AG04450 (cell line): ENCODE measurements at places on chromosomes 11 and 22. TPM values are rescaled to one million over a fixed set of nuclear protein-coding genes. Genes with fewer than 3 reads are reported as not detected.
A peak's percentile ranks its signal among the peaks of the same experiment; 100 is the strongest.

Gene CNGA4
- polyA plus RNA-seq = 0.04 and 0.07 TPM in 2 replicates

Gene SMTNL1
- not detected in 2 replicates for polyA plus RNA-seq

Gene SERPING1
- 15.2 and 21.1 TPM in 2 replicates for polyA plus RNA-seq

Gene PRR33
- polyA plus RNA-seq = not detected in 2 replicates

Gene NCF4
- not detected in 2 replicates for polyA plus RNA-seq

Gene IL10RA
- polyA plus RNA-seq = not detected in 2 replicates

Gene TCN1
- polyA plus RNA-seq = not detected in 2 replicates

Gene DDTL
- 0.78 and 1.1 TPM in 2 replicates for polyA plus RNA-seq

Gene OTOG
- not detected in 2 replicates for polyA plus RNA-seq

Gene DGCR6
- polyA plus RNA-seq = 0.06 and 0.12 TPM in 2 replicates

Gene KDM4E
- polyA plus RNA-seq = not detected in 2 replicates

Gene TMPRSS6
- polyA plus RNA-seq = not detected in 2 replicates

Gene MED17
- polyA plus RNA-seq = 18.6 and 23.1 TPM in 2 replicates

- DNase-seq = no peak
Observed at GRCh38 chr11:69401715-69402114, 79.7 kb upstream of the LINC01488 start.

DNA sequence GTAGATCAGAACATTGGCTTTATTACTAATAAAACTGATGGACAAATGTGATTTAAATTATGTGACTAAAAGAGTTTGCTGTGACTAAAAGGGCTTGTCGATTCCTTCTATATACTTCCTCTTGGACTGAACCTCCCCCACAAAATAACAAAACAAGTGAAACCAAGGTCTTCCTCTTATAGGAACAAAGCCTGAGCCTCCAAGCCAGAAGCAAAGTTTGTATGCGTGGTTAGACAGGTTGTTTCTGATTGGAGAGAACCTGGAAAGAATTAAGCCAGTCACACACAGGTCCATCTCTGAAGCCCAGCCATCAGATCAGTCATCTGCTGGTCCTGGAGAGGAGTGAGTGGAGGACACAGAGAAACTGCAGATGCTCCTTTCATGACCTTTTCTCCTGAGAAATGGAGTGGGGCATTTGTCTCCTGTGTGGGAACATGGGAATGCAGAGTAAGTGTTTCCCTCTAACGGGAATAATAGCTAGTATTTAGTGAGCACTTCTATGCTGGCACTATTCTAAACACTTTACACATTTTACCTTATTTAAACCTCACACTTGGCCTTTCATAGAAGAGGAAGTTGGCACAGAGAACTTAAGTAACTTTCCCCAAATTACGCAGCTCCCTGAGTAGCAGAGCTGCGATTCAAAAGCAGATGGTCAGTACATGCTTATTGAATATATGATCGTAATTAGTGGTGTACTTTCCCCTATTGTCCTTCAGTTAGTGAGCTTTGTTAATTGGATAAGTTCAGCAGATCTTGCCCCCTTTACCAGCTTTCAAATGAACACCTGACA, 77.1 kb downstream of the UVRAG start:
- no peak for DNase-seq

- no peak for DNase-seq
Observed at GRCh38 chr11:72606748-72607468, 67.3 kb downstream of the PDE2A start.

DNA sequence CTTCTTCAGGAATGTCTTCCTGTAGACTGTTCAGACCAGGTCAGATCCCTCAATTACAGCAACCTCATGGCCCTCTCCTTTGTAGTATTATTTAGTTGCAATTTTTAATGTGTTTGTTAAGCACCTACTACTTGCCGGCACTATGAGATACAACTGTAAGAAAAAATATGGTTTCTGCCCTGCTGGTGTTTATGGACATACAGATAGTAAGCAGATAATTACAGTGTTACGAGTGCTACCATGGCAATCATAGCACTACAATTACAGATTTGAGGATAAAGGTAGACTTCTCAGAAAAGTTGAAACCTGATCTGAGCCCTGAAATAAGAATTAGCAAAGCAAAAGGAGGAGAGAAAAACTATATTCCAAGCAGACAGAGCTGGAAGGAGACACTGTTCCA, 2.8 kb downstream of the LRRC51 start:
- DNase-seq = no peak

GRCh38 chr11:59218893-59219292, 6.2 kb upstream of the MPEG1 start:
- no peak for DNase-seq

DNA sequence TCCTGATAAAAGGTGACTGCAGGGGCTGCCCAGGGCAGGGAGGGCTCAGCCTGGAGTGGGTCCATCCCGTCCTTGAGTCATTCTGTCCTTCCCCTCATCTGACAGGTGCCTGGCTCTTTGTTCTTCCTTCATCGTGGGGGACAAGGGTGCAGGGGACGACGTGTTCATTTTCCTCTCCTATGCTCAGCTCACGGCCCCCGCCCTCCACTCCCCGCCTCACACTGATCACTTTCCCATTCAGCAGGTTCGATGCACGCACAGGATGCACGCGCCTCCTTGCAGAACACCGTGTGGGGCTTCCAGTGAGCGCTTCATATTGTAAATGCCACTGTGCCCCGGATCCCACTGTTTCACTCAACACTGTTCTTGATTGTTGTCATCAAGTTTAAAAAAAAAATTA, 32.7 kb upstream of the SHANK2 start:
- no peak for DNase-seq

GRCh38 chr11:86715611-86716010, 43.2 kb upstream of the ME3 start:
- no peak for DNase-seq

- no peak for DNase-seq
Observed at GRCh38 chr22:49289822-49290679, 537.6 kb downstream of the BRD1 start.

DNA sequence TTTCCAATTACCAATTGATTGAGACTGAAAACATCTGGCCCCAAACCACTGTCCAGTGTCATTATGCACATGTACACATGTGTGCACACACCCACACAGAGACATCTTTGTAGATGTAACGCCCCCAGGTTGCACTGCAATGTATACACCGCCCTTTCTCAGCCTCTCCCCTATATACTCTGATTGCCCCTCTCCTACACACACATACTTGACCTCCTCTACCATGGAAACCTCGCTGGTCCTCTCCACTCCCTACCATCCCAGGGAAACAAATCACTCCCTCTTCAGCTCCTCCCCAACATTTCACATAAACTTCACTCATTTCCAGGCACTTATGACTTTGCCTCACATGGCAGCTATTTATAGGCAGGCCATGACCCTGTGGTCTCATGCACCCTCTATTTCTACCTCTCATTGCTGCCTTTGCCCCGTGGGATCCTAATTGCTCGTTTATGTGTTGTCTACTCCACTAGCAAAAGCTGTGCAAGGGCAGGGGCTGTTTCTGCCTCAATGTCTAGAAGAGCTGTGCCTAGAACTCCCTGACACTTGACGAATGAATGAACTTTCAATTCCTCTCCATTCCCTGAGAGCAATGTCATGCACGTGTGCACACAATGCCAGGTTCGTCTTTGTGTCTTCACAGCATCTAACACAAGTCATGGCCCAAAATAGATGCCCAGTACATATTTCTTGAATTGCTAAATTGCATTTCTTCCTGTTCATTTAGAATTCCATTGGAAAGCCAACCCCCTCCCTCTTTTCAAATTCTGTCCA, 10.0 kb upstream of the TMA7B start:
- DNase-seq = no peak

GRCh38 chr22:43094085-43094484, 4.9 kb upstream of the TTLL1 start:
- DNase-seq = no peak

DNA sequence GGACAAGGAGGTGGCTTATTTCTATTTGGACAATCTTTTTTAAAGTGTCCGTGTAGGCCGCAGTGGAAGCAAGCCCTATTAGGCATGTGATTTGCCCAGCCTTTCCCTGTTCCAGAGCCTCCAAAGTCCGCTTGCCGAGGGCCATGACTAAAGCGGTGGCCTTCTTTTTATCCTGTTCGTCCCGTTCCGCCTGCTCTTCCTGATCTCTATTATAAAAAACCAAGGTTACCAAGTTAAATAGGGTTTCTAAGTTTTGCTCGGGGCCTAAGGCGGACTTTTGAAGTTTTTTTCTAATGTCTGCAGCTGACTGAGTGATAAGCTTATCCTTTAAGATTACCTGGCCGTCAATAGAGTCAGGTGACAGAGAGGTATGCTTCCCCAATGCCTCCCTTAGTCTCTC, 21.6 kb upstream of the MUC15 start:
- no peak for DNase-seq

DNA sequence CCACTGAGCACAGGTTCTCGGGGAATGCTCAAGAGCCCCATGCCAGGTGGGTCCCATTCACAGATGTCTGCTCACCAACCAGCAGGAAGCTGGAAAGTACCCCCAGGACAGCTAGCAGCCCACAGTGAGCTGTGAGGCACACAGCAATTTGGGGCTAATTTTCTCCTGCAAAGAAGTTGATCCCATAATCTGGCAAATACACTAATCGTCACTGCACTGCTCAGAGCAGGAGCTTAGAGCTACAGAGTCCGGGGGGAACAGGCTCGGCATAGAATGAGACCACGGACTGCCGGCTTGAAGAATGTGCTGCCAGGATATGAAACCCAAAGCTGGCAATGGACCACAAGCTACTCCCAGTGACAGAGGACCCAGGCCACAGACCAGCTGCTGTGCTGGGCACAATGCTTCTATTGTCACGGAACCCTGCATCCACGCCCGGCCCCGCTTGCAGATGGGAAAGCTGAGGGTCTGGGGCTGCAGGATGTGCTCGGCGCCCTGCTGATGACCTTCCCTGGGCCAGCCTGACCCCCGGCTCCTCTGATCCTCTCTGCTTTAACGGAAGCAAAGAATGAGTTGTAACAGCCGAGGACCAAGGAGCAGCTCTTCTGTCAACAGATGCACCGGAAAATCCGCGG, 239.7 kb downstream of the CTTN start:
- DNase-seq = no peak

GRCh38 chr11:85052636-85053035, 574.5 kb downstream of the DLG2 start:
- DNase-seq = no peak

- no peak for DNase-seq
Observed at GRCh38 chr11:80916173-80916798, 1475.5 kb upstream of the TENM4 start.

DNA sequence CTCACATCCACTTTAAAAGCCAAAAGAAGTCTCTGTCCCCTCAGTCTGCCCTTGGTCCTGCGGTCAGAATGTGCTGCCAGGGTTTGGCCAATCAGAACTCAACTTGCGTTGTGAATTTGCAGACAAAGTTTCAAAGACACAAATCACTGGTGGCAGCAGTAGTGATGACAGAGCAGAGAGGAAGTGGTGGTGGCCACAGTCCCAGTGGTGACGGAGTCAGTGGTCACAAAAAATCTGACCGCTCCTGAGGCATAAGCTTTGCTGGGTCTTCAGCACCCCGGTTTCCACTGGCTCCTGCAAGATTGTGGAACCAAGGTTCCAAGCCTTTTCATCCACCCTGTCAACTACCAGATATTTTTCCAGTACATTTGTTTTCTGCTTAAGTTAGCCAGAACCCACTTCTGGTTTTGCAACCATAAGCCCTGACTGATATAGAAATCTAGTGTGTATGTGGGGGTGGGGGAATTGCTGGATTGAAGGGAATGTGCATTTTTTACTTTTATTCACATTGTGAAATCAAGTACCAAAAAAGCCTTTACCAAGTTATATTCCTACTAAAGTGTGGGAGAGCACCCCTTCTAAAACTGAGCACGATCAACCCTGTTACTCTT, 112.3 kb downstream of the TMPRSS5 start:
- DNase-seq = no peak

DNA sequence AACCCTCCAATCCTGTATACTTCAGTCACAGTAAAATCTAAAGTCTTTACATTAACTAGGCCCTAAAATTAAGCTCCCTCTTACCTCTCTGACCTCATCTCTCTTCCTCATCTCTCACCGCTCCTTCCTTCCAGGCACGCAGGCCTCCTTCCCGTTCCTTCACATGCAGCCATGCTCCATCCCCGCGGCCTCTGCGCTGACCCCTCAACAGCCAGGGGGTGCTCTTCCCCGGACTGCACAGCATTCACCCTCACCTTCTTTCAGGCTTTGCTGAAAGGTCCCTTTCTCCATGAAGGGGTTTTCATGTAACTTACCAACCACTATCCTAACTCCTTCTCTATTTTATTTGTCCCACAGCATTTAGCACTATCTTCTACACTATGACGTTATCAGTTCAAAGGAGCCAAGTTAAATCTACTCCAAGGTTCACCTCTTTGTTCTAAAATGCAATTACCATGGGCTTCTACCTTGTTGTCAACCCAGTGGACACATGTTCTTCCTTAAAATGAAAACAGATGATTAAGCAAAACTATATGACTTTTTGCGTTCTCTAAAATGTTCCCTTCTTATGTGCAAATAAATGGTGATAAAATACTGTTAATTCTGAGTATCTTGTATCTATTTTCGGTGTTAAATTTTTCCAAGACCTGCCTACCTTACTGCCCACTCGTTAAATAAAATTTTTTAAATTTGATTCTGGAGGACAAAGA, 57.8 kb upstream of the APOA1 start:
- DNase-seq = no peak

DNA sequence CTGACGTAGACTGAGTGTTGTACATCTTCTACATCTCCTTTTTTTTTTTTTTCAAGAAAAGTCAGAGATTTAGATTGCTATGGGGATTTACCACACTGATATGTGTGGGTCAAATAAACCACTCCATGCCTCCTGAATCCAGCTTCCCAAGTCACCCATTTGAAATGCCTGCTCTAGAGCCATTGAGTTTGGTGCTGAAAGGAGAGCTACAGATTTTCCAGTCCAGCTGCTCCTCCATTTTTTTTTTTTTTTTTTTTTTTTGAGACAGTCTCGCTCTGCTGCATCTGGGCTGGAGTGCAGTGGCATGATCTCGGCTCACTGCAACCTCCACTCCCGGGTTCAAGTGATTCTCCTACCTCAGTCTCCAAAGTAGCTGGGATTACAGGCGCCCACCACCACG, 115.2 kb upstream of the TIMP3 start:
- DNase-seq = no peak

DNA sequence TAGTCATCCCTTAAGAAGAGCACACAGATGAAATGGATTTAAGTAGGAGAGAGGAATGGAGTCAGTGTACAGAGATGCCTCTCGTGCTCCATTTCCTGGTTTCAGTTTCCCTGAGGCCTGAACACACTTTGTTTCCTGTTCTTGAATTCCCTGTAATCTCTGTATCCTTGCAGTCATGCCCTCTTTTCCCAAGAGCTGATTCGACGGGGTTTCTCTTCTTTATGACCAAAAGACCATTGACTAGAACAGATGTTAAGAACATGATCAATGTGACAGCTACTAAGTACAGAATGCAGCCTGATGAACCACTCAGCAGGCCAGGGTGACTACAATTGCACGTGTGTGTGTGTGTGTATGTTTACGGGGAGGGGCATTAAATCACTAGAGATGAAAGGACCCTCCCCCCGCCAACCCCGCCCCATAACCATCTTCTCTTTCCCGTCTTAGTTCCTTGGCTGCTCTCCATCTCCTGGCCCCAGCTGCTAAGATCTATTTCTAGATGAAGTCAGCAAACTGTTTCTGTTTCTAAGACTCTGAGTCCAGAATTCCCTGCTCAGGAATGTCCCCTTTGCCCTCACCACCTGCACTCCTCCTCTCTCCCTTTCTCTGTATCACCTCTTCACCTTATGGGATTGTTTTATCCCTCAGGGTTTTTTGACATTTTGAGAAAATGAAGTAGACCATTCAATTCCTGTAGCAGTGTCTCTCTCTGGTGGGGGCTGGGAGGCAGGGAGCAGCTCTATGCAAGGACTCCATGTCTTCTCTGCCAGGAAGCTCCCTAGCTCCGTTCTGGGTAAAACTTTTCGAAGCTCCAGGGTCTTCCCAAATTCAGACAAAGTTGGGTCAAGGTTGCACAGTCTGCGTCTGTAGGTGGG, 26.0 kb downstream of the SLC22A6 start:
- peak; percentile 4 for DNase-seq
